ENCODE measurements at places on chromosomes 11 and 22. TPM values are rescaled to one million over a fixed set of nuclear protein-coding genes. Genes with fewer than 3 reads are reported as not detected.
A peak's percentile ranks its signal among the peaks of the same experiment; 100 is the strongest.

The SLC16A8 gene
- not detected for total RNA-seq

The MS4A12 gene
- not detected for total RNA-seq

The PICALM gene
- total RNA-seq: 127 TPM

The GLYAT gene
- total RNA-seq: not detected

The XRRA1 gene
- total RNA-seq: 30.0 TPM

GRCh38 chr11:130609121-130610035 is 160.9 kb downstream of the ADAMTS15 start:
- peak; percentile 36 for DNase-seq

DNA sequence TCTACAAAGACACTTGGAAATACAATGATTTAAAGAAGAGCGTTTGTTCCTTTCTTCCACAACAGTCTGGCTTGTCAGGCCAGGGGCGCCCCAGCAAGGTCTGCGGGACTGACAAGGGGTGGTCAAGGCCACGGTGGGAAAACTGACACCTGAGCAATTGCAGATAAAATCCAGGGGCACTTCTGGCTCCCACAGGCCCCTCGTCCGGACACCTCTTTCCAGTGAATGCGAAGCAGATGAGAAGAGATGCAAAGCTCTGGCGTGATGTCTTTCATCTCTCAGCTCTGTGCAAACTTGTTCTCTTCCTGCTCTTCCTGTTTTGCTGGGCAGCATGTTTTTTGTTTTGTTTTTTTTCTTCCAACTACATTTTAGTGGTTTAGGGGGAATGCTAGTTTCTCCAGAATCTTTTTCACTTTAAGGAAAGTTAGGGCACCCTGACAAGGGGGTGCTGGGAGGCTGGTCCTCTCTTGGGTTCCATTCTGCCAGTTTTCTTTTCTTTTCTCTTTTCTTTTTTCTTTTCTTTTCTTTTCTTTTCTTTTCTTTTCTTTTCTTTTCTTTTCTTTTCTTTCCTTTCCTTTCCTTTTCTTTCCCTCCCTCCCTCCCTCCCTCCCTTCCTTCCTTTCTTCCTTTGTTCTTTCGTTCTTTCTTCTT is 11.1 kb upstream of the CBX6 start:
- DNase-seq: no peak

DNA sequence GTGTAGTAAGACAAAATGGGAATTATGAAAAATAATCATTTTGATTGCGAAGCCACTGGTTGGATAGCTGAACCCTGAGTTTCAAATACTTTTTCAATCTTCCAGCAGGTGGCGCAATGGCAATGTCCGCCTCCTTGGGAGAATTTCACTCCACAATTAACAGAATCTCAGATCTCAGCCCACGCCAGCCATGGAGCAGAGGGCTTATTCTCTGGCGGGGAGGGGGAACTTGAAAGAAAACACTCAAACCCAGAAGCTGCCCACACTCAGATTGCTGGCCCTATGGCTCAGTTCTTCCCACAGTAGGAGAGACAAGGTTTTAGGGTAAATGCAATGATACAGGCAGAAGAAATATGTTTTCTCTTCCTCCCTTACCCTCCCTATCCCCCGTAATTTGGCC is 38.7 kb upstream of the RCN1 start:
- peak; percentile 68 for DNase-seq

GRCh38 chr11:74696939-74697675 is 34.1 kb downstream of the CHRDL2 start:
- no peak for DNase-seq
